Cardiac septum (tissue), 1 donor: ENCODE measurements at places on chromosomes 1 and 21. TPM values are rescaled to one million over a fixed set of nuclear protein-coding genes. Genes with fewer than 3 reads are reported as not detected.

Gene LYPD8
- total RNA-seq, result not detected

Gene KRTAP19-3
- not detected for total RNA-seq

- no peak for DNase-seq
Measured at GRCh38 chr21:45970674-45971615, 10.6 kb upstream of the COL6A1 start.

- DNase-seq, result no peak
Measured at GRCh38 chr1:205961405-205961804, 18.1 kb upstream of the SLC26A9 start.

Gene AMY1A
- not detected for total RNA-seq

DNA sequence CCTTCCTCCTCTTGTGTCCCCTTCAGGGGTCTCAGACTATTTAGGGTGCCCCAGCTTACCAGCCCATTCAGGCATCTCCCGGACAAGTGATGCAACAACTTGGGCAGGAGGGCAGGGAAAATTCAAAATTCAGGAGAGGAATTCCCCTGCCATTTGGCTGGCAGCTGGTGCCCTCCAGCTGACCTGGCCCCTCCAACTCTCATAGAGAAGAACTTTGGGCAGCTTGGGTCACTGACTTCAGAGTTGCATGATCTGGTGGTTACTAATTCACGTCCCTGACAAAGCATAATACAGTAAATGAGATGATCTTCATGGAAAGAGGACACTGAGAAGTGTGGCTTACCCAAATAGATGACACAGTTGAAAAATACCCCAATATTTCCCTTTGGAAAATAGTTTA lies at the start of gene FCAMR:
FCAMR (minus strand) TSS at position 15 of the 400 bp plus-strand sequence. CDS start 335 bp downstream, outside the sequence.
- no peak for DNase-seq

Gene SPRR2G
- total RNA-seq, result not detected

DNA sequence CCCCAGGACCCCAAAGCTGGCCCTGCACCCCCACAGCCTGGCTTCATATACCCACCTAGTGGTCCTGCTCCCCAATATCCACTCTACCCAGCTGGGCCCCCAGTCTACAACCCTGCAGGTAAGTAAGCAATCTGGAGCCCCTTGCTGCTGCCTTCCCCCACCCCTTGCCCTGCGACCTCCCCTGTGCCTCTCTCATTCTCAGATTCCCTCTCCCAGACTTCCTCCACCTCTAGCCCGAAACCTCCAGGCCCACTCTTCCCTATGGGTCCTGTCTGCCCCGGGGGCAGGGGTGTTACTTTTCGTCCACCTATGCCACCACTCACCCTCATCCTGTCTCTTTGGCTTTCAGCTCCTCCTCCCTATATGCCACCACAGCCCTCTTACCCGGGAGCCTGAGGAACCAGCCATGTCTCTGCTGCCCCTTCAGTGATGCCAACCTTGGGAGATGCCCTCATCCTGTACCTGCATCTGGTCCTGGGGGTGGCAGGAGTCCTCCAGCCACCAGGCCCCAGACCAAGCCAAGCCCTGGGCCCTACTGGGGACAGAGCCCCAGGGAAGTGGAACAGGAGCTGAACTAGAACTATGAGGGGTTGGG lies 2.9 kb downstream of the SHISA4 start:
- DNase-seq, result no peak

Gene S100B
- total RNA-seq, result 0.62 TPM

DNA sequence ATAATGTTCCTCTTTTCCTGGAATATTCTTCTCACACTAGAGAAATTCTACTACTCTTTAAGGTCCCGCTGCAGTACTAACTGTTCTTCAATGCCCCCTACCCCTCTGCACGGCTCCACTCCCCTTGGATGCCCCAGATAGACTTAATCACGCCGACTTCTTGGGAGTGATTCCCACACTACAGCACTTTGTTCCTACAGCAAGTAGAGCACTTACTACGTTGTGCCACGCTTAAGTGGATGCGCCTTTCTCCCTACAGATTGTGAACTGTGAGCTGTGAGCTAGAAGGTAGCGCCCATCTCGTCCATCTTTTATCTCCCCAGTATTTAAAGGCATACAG lies 2.2 kb downstream of the ZNF436 start:
- no peak for DNase-seq

GRCh38 chr21:41877901-41878830 lies 978 bp downstream of the PRDM15 start:
- no peak for DNase-seq

- no peak for DNase-seq
Measured at GRCh38 chr1:54777011-54777410, 12.7 kb upstream of the PARS2 start.

GRCh38 chr1:204261746-204262505 lies 48.1 kb upstream of the GOLT1A start:
- no peak for DNase-seq
